ENCODE measurements at places on chromosomes 5 and 9.

- DNase-seq, result no peak
Measured at GRCh38 chr5:125725691-125726090, 697.5 kb upstream of the GRAMD2B start.

DNA sequence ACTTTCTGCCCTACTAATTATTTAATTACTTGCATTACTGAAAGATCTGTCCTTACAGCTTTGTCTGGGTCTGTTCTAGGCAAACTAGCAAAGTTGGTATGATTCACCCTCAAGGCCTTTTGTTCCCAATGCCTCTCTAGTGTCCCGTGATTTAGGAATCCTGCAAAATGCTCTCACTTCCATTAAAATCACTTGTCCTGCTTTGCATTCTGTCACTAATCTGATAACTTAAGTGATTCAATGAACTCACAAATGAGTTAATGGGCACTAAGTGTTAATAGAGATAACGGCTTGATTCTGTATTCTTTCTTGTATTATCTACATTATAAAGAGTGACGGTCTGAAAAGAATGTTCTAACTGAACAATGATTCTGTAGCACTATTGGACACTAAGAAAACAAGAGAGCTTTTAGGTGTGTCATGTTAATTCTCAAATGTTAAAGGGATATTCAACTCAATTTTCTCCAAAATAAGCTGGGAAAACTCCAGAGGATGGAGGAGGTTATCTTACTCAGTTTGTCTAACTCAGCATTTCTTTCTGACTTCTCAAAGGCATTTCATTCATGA, 697.3 kb downstream of the CETN3 start:
- DNase-seq, result no peak

- DNase-seq, result no peak
Measured at GRCh38 chr9:90933468-90933867, 131.8 kb downstream of the SYK start.

GRCh38 chr5:179422213-179422855, 77.1 kb upstream of the ADAMTS2 start:
- no peak for DNase-seq

DNA sequence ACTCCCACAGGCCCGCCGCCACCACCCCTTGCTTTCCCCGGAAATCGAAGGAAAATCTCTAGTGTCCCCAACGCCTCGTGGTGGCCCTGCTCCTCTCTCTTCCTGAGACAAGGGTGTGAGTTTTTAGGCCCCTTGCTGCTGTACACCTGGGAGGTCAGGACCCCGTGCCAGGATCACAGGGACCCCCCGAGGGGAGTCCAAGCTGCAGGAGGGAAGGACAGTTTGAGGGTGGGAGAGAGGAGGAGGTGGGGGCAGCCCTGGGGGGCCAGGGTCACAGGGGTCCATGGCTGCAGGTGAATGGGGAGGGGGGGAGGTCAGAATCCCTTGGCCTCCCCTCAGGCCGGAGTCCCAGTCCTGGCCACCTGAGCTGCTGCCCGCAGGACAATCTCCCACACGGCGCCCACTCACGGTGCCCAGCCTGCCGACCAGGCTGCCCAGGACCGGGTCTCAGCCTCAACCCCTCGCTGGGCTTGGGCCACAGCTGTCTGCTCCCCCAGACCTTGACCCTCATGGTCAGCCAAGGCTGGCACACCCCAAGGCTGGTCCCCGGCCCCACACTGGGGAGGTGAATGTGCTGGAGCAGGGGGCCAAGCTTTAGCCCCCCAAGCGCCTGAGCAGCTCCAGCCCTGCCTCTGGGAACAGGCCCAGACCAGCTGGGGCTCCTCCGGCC, 19.9 kb downstream of the TPPP start:
- no peak for DNase-seq

DNA sequence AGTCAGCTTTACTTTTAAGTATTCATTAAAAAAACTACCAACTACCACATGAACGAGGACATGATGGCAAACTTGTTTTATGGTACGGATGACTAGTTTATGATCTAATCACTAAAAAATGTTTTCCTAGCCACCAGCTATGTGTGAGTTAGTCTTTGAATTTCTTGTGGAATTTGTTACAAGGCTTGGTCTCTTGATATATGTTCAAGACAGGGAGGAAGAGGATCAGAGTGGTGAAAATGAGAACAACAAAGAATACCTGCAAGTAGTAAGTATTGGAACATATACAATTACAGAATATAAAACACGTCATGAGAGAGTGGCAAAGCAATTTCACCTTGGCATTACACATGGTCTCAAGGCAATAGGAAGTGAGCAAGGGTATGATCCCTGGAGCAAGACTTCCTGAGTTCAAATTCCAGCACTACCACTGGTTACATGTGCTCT, 548.6 kb upstream of the TLE4 start:
- DNase-seq, result no peak

DNA sequence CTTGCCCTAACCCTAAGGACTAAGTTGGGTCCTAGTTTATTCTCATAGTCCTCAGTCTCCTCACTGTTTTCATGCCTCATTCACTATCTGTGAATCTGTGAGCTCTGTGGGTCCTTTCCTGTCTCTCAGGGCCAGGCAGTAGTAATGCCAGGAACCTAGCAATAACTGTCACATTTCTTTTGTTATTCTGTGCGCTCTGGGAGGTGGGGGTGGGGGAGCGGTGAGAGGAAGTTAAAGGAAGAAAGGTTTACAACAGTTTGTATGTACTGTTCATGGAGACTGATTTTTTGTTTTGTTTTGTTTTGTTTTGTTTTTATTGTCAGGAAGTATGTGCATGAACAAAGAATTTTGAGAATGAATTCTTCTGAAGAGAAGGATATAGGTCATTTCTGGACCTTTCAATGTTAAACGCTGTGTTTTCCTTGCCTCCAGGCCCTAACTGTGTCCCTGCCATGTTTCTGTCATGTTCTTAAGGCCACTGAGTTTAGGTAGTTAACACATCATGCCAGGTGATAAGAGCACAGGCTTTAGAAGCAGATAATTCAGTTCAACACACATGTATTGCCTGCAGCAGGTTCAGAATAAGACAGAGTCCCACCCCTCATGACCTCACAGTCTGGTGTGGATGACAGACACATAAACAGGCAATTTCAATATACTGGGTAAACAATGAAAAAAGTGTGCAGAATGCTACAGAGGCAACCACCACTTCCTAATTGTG, 13.3 kb upstream of the FEM1C start:
- DNase-seq, result no peak

DNA sequence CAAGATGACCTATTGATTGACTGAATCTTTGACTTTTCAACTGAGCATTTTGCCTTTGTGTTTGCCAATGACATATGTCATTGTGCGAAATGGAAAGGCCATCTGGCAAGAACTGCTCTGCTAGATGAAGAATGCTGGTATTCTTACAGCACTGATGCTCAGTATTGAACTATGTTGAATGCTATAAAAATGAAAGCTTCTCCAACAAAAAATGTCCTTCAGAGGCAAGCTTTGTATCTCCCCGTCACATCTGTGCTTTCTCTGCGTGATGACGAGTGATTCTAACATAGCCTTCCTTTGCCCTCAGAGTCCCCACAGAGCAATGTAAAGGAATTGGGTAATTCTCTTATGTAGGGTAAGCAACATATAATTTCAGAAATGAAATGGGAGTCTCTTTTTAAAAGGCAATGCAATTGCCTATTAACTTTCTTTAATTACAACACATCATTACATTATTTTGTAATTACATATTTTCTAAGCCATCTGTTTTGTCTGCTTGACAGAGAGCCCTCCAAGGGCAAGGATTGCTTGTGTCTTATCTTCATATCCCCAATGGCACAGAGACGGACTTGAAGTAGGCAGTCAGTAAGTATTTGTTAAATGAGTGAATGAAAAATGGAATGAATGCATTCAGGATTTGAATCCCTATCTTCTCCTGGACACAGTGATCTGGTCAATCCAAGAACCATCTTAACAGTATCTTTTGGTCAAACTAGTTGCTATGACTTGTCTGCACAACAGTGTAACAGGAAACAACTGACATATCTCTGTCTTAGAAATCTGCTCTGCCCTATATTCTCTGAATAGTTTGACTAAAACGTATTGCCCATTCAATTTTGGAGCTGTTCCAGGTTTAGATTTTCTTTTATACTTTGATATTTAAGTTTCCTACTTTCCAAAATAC, 46.1 kb downstream of the ENC1 start:
- DNase-seq, result no peak

- no peak for DNase-seq
Measured at GRCh38 chr5:124061663-124062062, 549.7 kb downstream of the CSNK1G3 start.

- no peak for DNase-seq
Measured at GRCh38 chr5:148084269-148084668, 20.5 kb downstream of the SPINK5 start.

- no peak for DNase-seq
Measured at GRCh38 chr9:35905912-35906679, at the start of gene HRCT1. Gene HRCT1 (plus strand): TSS chr9:35906202. CDS start chr9:35906288, 86 bp downstream.

GRCh38 chr5:15105799-15106393, 234.3 kb upstream of the ANKH start:
- DNase-seq, result no peak

DNA sequence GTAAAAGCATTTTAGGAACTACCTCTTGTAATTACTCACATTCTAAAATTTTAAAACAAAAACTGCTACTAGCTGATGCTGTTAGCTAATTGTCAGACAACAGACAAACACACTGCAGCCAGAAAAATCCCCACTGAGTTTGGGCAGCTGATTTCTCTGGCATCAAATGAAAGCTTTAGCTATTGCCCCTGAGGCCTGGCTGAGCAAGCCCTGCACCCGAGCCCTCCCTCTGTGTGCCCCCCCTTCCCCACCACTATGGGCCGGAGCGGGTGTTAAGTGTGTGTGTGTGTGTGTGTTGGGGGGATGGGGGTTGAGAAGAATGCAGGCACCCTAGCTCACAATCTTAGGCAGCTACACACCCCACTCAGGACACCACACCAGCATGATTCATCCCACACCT, 2.4 kb downstream of the NEUROG1 start:
- DNase-seq, result no peak

DNA sequence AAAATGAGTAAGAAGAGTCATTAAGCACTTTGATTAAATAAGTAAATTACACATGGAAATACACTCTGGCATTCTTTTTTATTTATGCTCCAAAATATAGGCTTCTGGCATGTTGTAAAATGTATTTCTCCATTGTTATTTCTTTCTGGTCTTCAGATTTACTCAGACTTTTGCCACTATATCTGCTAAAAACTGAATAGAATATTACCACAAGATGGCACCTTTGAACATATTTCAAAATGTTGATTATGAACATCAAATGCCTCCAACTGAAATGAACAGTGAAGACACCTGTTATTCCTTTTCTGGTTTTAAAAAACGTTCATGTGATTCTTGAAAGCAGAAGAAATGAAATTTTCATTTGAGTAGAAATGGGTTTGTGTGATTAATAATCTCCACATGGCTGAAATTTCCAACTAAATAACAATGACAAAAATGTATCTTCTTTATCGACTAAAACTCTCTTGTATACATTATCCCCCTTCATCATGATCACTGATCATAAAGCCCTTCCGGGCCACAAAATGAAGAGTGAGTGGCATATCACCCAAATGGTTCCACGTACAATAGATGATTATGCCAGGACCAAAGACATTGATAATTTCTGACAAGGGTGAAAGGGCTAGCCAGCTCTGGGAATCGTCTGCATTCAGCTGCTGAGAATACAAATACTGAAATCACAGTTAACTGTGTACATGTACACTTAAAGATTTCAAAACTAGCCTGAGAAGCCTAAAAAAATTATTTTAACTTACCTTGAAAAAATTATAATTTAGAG, 23.8 kb downstream of the TYRP1 start:
- no peak for DNase-seq

DNA sequence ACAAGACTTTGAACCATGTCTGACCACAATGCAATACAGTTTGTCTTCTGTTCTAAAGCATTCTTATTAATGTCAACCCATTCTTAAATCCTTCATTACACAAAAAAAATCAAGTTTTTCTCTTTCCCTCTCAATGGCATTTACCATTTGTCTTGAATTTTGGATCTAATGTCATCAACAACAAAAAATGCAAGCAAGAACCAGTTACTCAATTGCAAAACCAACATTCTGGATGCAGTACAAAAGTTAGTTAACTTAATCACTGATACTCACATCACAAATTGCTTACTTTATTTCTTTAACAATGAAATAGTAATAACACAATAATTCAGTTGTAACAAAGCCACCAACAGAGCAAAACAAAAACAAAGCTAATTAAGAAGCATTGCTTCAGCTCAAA, 6.0 kb downstream of the C9orf40 start:
- DNase-seq, result no peak

- no peak for DNase-seq
Measured at GRCh38 chr9:14136646-14137370, 177.1 kb downstream of the NFIB start.

DNA sequence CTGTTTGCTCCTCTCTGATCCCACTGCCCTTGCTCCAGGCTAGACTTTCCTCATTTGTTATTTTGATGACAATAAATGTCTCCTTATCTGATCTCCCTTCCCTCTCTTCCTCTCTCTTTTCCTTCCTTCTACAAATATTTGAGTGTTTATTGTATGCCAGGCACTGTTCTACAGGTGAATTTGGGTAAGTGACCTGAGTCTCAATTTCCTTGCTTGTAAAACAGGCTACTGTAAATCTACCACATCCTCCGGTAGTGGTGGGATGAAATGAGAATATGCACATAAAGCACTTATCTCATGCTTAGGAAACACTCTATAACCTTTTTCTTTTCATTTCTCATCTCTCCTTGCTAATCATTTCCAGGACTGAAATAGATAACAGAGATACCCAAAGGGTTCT, 86.4 kb downstream of the HMHB1 start:
- no peak for DNase-seq

- no peak for DNase-seq
Measured at GRCh38 chr9:36396985-36397384, 3.1 kb downstream of the RNF38 start.

GRCh38 chr9:96062031-96062430, 186.5 kb downstream of the ERCC6L2 start:
- DNase-seq, result no peak

All from central memory CD4-positive, alpha-beta T cell (primary cell).